ENCODE measurements at places on chromosomes 4 and X. TPM values are rescaled to one million over a fixed set of nuclear protein-coding genes. Genes with fewer than 3 reads are reported as not detected.

The PLXNB3 gene
- 6.2 TPM for total RNA-seq

The EFNB1 gene
- 16.6 TPM for total RNA-seq

The ARHGAP36 gene
- total RNA-seq: not detected

The ZNF41 gene
- 7.8 TPM for total RNA-seq

The AWAT2 gene
- not detected for total RNA-seq

The EBP gene
- total RNA-seq: 35.6 TPM

The FDCSP gene
- not detected for total RNA-seq

The UBL4A gene
- 63.8 TPM for total RNA-seq

The SYP gene
- total RNA-seq: 0.32 TPM

The PAGE4 gene
- not detected for total RNA-seq

The ZDHHC15 gene
- not detected for total RNA-seq

The ACE2 gene
- total RNA-seq: not detected

The SLC26A1 gene
- total RNA-seq: 0.09 TPM

The PPEF1 gene
- total RNA-seq: not detected

The CT45A10 gene
- not detected for total RNA-seq

The PGAM4 gene
- total RNA-seq: not detected

The HSPA4L gene
- 21.2 TPM for total RNA-seq

The CXCL5 gene
- 9.1 TPM for total RNA-seq

The ASB5 gene
- total RNA-seq: not detected

The MGAT4D gene
- total RNA-seq: not detected

The PRR32 gene
- not detected for total RNA-seq

The ARR3 gene
- total RNA-seq: not detected

The ATP1B4 gene
- total RNA-seq: not detected

The RBMX2 gene
- 16.5 TPM for total RNA-seq

The TBX22 gene
- not detected for total RNA-seq

The SLAIN2 gene
- total RNA-seq: 30.7 TPM

The CFAP47 gene
- total RNA-seq: not detected

The LINC00632 gene
- 13.4 TPM for total RNA-seq

The P2RY4 gene
- not detected for total RNA-seq

The GAGE1 gene
- total RNA-seq: not detected

The MUC7 gene
- total RNA-seq: not detected
